ENCODE measurements at places on chromosomes 6 and 20.
A peak's percentile ranks its signal among the peaks of the same experiment; 100 is the strongest.

DNA sequence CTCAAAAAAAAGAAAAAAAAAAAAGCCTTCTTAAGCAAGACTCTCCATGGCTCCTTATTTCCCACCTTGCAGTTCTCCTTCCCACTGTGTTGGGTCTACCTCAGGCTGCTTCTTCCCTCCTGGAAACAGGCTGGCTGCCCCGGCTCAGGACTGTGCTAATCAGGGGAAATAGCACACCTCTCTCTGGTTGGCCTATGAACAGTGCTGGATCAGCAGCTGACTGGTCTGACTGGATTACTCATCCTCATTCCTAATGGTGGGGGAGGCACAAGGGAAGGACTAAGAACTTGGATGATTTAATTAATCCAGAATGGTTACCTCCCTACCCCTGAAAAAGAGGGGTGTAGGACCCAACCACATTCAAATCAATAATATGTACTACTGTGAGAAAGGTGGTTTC lies 3.9 kb upstream of the SRSF3 start:
- no peak for DNase-seq

DNA sequence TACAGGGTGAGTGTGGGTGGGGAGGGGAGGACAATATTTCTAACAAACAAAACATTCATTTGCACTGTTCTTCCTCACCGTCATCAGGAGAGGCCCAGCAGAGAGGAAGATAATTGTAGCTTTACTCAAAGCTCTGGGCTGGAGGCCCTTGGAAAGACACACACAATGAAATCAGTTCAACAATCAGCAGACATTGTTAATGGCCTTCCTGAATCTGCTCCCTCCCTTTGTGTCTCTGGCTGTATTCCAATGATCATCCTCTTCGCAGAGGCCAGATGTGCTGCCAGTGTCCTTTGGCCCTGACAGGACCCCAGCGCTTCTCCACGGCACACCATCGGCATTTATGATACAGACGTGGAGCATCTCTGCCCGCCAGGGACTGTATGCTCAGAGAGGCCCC lies 44.6 kb upstream of the LRFN2 start:
- DNase-seq, result peak; percentile 14

DNA sequence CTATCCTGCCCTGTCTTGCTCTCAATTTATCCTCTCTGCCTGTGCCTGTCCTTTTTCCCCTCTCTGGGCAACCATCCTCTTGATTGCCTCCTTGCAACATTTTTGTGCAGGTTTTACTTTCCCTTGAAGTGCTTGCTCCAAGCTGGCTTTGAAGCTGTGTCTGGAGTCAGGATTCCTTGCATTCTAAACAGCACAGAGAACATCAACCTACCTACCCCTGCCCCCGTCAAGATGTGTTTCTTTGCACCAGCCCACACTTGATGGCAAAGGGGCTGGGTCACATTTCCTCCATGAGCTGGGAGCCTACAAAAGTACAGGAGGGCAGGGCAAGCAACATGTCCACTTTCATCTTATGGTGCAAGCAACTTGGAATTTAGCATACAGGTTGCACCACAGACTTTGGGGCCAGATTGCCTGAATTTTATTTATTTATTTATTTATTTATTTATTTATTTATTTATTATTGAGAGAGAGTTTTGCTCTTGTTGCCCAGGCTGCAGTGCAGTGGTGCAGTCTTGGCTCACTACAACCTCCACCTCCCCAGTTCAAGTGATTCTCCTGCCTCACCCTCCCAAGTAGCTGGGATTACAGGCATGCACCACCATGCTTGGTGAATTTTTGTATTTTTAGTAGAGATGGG lies 206.3 kb downstream of the COL19A1 start:
- no peak for DNase-seq

GRCh38 chr6:102853249-102853955 lies 1459.9 kb downstream of the GRIK2 start:
- DNase-seq, result no peak

DNA sequence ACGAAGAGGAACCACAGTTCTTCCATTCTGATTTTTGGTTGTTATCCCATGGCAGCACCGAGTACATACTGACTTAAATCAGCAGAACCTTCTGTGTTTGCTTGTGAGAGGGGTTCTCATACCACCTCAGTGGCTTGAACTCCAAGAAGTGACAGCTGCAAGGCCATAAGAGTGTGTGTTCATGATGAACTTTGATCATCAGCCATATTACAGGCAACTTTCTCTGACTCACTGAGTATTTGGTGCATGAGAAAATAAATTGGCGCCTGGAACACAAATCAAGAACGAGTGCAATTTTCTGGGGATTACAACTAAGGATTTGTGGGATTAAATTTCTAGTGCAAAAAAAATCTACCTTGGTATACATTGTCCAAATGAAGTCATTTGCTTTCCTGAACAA lies 68.9 kb downstream of the CYP39A1 start:
- DNase-seq, result no peak

- DNase-seq, result no peak
These were observed 21.1 kb upstream of the CCM2L start for GRCh38 chr20:31989030-31989645.

All from putamen (tissue), 1 donor.